ENCODE measurements at places on chromosomes 6 and 20.

GRCh38 chr6:33742092-33742491 is 4.6 kb downstream of the IP6K3 start:
- H3K4me1 ChIP-seq = no peaks in the 10 kb centered on the region
- no peak overlapping the region for H3K27ac ChIP-seq
- DNase-seq = no peak
- no peak overlapping the region for H3K4me3 ChIP-seq

DNA sequence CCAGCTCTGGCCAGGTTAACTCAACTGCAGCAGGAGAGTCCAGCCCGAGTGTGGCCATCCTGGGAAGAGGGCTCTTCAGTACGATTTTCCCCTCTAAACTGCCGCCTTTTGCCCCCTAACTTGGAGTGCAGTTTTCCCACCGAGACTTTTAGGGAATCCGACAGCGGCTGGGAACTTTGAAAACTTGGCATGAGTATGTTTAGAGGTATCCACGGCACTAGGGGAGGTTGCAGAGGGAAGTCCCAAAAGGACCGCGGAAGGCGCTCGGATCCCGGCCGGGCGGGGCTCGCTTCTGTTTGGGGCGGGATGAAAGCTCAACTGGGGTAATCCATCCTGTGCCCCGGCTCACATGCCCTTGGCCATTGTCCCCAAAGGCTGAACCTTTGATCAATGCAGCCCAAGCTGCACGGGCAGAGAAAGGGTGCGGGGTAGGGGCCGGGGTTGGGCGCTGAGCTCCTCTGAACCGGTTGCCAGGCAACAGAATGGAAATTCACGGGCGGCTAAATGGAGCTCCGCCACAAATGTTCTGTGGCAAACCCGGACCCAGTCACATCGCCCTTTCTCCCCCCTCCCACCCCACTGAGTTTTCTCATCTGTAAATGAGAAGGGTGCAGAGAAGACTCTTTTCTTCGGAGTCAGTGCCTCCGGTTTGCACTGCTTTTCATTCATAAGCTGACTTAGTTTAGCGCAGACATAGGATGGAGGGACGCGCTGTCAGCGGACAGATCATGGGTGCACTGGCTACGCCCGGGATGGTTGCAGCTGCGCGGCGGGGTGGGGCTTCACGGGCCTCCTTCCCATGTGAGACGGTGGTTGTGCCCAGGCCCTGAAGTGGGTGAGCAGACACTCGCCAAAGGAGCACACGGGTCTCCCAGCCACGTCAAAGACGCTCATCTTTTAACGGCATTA is 2.3 kb downstream of the BMP6 start:
- H3K27me3 ChIP-seq = peaks cover 84% of the 10 kb centered on the region
- H3K36me3 ChIP-seq = no peaks in the 10 kb centered on the region
- H3K4me1 ChIP-seq = peaks cover 16% of the 10 kb centered on the region
- no peak for DNase-seq
- H3K27ac ChIP-seq = no peak overlapping the region
- peak overlapping the region; percentile 9 for H3K4me3 ChIP-seq

GRCh38 chr20:23304616-23305015 is 46.0 kb upstream of the NXT1 start:
- no peaks in the 10 kb centered on the region for H3K27me3 ChIP-seq
- H3K4me1 ChIP-seq = no peaks in the 10 kb centered on the region
- no peaks in the 10 kb centered on the region for H3K36me3 ChIP-seq
- no peak overlapping the region for H3K27ac ChIP-seq

DNA sequence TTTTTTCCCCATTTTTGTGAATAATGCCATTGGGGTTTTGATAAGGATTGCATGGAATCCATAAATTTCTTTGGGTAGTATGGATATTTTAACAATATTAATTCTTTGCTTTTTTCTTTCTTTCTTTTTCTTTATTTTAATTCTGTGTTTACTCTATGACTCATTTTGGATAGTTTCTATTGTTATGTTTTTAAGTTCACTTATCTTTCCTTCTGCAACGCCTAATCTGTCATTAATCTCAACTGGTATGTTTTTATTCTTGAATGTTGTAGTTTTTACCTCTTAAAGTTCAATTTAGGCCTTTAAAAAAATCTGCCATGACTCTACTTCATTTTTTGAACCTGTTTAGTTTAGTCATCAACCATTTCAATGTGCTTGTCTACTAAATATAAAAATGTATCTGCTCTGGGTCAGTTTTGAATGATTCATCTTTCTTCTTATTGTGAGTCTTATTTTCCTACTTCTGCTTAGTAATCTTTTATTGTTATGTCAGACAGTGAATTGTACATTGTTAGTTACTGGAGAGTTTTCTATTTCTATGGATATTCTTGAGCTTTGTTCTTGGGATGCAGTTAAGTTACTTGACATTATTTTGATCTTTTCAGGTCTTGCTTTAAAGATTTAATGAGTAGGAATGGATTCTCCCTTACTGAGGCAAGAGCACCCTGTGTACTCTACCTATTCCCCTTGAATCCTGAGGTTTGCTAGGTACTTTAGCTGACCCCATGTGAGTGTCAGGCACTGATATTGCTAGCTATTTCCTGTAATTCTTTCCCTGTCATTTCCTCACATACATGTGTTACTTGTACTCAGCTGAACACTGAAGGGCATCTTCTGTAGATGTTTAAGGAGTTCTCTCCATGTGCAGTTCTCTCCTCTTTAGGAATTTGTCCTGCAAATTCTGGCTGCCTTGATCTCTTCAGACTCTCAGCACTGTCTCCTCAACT is 104.2 kb downstream of the TFAP2B start:
- no peak overlapping the region for H3K27ac ChIP-seq
- H3K4me3 ChIP-seq = no peak overlapping the region
- no peaks in the 10 kb centered on the region for H3K4me1 ChIP-seq
- no peak for DNase-seq
- H3K27me3 ChIP-seq = no peaks in the 10 kb centered on the region
- no peaks in the 10 kb centered on the region for H3K36me3 ChIP-seq

- H3K4me3 ChIP-seq = no peak overlapping the region
- peaks cover 11% of the 10 kb centered on the region for H3K27me3 ChIP-seq
- H3K4me1 ChIP-seq = peaks cover 7% of the 10 kb centered on the region
Observed at GRCh38 chr6:137086031-137086430, 41.3 kb upstream of the IL20RA start.

All from activated CD8-positive, alpha-beta memory T cell treated with anti-CD3 and anti-CD28 coated beads, Interleukin-2, amount 10 ng/mL, durations not matched to agents 7 days and 5 days (primary cell).